Lower leg skin (tissue), 4 donors: ENCODE measurements at places on chromosomes 16 and 17. TPM values are rescaled to one million over a fixed set of nuclear protein-coding genes. Genes with fewer than 3 reads are reported as not detected.

DNA sequence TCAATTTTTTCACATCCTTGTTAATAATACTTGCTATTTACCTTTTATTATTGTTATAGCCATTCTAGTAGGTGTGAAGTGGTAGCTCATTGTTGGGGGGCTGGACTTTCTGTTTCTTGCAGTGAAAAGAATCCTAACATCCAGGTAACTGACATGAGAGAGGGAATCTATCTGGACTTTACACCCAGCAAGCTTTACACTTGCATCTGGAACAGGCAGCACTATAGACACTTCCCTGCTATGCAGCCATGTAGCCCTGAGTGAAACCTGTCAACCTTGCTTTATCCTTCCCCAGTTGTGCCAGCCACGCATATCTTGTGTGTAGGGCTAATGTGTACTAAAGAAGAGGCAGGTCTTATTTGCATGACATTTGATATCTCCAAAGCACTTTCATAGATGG lies 16.9 kb upstream of the ABCC12 start:
- no peak for DNase-seq

GRCh38 chr16:53805113-53805512 lies 101.2 kb downstream of the FTO start:
- DNase-seq = no peak

GRCh38 chr17:29113334-29113733 lies 66.9 kb downstream of the MYO18A start:
- no peak for DNase-seq

DNA sequence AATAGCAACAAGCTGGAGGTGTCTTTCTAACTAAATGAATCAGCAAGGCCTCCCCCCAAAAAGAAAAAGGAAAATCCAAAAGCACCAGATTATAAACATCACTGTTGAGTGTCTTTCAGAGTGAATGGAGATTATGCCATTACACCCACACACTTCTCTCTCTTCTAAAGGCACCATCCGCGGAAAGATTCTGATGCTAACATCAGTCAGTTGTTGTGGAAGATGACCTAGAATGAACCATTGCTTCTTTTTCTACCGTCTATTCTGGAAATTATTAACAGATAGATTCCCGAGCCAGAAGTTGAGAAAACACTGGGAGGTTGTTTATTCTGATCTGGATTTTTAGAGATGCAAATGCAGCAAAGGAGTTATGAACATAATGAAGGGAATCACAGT lies 60.9 kb upstream of the FAM20A start:
- DNase-seq = no peak

The ZMYND15 gene
- 1.7 TPM for total RNA-seq
